CD4-positive, alpha-beta T cell treated with Interleukin-4 for 1 hour (primary cell): ENCODE measurements at places on chromosomes 6 and 20.
A peak's percentile ranks its signal among the peaks of the same experiment; 100 is the strongest.

DNA sequence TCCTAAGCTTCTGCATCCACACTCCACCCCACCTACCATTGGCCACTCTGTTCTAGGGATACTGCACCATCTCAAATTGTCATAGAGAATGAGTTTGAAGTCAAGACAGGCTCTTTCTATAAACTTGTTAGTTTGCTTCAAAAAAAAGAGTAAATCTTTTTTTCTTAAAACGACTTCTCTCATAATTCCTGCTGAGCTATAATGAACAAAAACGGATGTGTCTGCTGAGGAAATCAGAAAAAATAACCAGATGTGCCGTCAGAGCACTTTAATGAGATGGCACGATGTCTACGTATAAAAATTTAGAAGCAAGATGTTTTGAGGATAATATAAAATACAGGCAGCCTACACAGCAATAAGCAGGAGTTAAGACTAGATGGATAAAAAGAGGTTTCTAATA, 24.0 kb upstream of the DDO start:
- no peak for DNase-seq

GRCh38 chr6:31068669-31069340, 43.6 kb downstream of the C6orf15 start:
- peak; percentile 69 for DNase-seq

DNA sequence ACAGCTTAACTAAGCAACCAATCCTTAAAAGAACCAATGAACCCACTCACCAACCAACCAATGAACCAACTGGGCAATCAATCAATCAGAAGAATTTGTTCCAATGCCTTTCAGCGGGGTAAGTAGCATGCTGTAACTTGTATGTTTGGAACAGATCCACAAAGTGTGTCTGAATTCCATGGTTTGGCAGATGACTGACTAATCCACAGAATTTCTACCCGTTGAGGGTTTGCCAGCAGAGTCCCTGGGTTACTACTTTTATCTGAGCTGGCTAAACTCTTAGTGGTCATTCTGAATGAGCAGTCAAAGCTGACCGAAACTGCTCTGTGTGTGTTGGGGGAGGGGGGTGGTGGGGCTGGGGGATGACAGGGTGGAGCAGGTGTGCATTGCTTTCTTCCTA, 125.0 kb upstream of the JAG1 start:
- no peak for DNase-seq

DNA sequence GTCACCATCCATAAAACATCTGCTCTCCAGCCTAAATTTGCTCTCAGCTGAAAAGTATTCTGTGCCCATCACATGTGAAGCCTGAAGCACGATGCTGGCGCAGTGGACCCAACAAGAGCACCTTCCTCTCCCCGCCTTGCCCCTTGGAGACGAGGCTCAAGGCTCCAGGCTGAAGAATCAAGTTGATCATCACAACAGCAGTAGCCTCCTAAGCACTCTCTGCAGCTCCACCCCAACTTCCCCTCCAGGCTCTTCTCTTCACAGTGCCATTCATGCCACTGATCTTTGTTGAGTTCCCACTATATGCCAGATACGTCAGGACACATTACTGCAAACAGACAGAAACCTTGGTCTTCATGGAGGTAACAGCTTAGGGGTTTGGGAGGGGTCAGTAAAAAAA, 41.6 kb upstream of the ZNF217 start:
- DNase-seq = no peak

DNA sequence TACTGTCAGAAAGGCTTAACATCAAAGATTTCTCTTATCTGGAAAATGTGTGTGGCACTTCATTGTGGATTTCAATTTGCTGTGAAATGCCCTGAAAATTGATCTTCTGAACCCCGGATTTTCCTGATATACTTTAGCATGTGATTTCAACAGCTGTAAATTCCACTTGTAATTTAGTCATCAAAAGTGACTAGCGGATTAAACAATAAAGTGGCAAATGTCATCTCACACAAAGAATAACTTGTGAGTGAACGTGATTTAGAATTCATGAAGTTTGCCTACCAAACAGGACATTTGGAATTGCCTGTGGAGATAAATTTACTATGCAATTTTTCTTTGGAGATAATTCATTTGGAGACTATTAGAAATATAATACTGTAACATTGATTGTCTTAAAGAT, 601.6 kb downstream of the COL12A1 start:
- no peak for DNase-seq

GRCh38 chr6:44867571-44868334, 460.4 kb upstream of the RUNX2 start:
- DNase-seq = no peak

GRCh38 chr6:161001421-161001820, 9.9 kb downstream of the MAP3K4 start:
- no peak for DNase-seq

GRCh38 chr20:59788196-59788735, 145.2 kb downstream of the SYCP2 start:
- DNase-seq = no peak

DNA sequence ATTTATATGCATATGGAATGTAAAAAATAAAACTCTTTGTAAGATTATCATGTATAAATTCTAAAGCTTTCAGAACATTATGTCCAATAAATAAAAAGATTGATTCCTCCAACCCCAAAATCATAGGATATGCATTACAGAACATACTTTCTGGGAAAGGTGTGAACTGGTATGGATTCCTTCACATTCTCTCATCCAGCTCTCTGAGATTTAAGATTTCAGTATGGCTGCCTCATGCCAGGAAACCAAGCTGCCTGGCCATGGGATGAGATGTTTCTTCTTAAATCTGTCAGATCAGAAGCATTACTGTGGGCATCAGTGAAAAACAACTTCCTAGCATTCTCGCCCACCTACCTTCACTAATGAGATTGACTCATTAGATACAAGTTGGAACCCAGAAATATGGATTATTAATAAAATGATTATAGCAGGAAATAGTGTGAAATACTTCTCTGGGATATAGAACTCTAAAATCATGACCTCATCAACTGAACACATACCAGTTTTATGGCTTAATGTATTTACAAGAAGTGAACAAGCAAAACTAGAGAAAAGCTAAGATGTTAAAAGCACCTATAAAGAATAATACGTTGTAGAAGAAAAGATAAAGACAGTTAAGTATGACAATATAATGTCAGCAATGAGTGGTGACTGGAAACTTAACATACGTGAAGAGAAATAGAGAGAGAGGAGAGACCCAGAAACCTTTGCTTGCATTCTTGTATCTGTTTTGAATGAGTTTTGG, 171.6 kb upstream of the PHACTR1 start:
- no peak for DNase-seq

DNA sequence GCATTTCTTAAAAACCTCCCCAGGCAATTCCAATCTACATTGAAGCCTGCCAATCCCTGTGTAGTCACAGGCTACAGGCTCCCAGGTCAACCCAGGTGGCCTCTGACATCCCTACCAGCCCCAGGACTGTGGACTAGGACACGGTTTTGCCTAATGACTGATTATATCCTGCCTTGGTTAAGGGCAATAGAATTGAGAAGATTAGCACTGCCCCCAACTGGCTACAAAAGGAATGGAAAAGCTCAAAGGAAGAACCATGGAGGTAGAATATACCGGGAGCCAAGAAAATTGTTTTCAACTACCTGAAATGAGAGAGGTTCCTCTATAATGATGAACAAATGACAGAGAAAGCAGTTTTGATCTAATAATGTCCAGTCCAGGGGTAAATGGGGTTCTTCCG, 421.1 kb upstream of the AGPAT4 start:
- DNase-seq = no peak

DNA sequence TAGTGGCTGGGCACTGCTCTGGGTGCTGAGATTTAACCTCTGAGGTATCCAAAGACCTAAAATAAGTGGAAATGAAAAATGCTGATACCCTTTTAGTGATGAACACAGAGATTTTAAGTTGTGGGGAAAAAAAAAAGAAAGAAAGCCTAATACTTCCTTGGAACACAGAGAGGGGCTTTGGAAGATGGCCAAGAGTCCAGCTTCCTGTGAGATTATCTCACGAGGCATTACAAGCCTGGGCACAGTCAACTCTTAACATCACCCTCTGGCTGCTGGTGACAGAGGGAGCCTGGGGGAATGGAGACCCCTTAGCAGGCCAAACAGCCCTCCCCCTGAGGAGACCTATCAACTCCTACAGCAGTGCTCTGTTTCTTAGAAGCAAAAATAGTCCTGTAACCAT, 19.7 kb downstream of the BTN2A1 start:
- no peak for DNase-seq

GRCh38 chr6:111601886-111602285, 3.8 kb downstream of the TRAF3IP2 start:
- DNase-seq = no peak
